ENCODE measurements at places on chromosomes 12 and 14. TPM values are rescaled to one million over a fixed set of nuclear protein-coding genes. Genes with fewer than 3 reads are reported as not detected.
A peak's percentile ranks its signal among the peaks of the same experiment; 100 is the strongest.

GRCh38 chr12:22268973-22269372 is 65.5 kb downstream of the ST8SIA1 start:
- no peak for DNase-seq

DNA sequence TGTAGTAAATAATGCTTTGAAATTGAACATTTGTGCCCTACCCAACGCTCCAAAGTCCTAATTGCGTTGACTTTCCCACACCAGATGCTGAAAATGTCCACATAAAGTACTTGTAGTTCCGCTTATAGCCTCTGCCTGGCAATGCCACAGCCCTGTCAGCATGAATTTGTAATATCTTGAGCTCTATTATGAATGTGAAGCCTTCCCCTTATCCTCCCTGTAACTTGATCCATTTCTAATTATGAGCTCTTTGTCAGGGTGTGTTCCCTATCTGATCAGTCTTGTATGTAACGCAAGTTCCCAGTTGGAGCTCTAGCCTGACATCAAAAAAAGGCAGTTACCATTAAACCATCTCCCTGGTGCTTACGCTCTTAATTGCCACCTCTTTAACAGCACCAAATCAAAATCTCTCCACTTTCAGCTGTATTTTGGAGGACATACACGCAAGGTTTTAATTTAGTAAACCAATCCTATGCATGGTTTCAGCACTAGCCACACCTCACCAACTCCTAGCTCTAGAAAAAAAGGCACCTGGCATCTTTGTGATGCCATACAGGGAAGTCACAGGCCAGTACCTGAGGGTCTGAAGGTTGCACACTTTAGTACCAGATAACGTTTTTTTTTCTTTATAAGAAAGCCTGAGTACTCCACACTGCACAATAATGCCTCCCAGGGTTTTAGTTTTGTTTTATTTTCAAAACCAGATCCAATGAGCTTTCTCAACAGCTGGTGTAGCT is 69.3 kb downstream of the EEA1 start:
- no peak for DNase-seq

The KLRK1 gene
- total RNA-seq = 2.3 TPM

DNA sequence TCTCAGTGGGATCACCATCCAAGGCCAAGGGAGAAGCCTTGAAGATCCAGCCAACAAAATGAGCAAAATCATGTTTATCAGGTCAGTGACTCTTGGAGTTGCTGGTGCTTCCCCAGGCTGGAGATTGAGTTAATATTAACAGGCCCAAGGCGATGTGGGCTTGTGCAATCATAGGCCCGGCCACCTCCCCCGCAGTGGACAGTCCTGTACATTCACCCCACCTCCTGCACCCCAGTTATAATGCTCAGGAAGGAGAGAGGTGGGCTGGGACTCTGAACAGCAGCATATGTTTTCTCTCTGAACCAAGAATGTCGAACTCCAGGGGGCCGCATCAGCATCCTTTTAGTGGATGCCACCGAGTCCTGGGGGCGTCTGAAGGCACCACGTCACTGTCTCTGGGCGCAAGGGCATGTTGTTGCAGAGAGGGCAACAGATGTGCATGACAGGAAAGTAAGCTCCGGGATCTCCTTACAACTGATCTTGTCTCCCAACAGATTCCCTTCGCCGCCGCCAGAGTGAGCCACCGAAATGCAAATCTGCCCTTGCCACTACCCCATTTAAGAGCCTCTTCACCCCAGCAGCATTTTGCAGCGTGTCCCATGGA is 32.2 kb upstream of the SERPINA6 start:
- no peak for DNase-seq

The ERP27 gene
- total RNA-seq = 0.39 TPM

DNA sequence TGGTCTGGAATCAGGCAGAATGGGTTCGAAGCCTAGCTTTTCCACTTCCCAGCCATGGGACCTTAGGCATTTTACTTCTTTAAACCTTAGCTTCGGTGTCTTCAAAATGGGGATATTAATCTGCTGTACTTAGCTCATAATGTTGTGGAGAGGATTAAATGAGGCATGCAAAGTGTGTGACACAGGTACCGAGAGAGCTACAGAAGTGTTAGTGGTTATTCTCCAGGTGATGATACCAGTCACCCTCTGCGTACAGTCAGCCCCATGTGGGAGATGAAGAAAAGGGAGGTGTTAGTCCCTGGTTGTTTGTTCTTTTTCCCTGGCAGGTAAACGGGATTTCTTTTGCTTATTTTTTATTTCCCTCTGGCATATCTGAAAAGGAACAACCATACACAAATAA is 212.1 kb downstream of the PHLDA1 start:
- DNase-seq = no peak

- peak; percentile 27 for DNase-seq
Measured at GRCh38 chr12:8860165-8860961, 37.9 kb downstream of the A2ML1 start.

DNA sequence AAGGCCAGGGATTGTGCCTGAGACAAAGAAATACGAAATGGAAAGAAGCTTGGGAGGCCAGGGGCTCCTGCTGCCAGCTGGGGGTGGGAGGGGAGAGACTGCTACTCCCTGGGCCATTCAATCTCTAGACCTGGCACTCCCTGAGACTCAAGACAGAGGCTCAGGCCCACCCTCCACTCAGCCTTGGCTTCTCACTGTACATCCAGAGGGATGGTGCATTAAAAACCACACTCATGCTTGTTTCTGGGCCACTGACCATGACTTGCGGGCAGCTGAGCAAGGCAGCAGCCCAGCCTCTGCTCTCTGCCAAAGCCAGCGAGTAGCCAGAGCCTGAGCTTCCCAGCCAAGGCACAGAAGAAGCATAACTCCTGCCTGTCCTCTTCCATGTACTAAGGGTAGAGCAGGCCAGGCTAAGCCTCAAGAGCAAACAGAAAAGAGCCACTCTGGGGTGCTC is 41.5 kb downstream of the PITPNM2 start:
- DNase-seq = no peak

- no peak for DNase-seq
Measured at GRCh38 chr14:96638041-96638855, 136.1 kb downstream of the PAPOLA start.

The KRT77 gene
- total RNA-seq = not detected
